ENCODE measurements at places on chromosomes 16 and 17.

GRCh38 chr17:43552229-43552837 is 6.2 kb upstream of the ETV4 start:
- DNase-seq, result no peak

GRCh38 chr16:67528222-67528869 is at the start of gene RIPOR1:
Gene RIPOR1, plus strand, starts transcription at chr16:67528829. Its CDS starts 9,618 bp downstream, at chr16:67538447.
- no peak for DNase-seq

- DNase-seq, result no peak
Observed at GRCh38 chr17:33120103-33120502, 128.5 kb downstream of the SPACA3 start.

GRCh38 chr17:5536866-5537650 is 47.3 kb downstream of the NLRP1 start:
- no peak for DNase-seq
